ENCODE measurements at places on chromosomes 1 and 21.

DNA sequence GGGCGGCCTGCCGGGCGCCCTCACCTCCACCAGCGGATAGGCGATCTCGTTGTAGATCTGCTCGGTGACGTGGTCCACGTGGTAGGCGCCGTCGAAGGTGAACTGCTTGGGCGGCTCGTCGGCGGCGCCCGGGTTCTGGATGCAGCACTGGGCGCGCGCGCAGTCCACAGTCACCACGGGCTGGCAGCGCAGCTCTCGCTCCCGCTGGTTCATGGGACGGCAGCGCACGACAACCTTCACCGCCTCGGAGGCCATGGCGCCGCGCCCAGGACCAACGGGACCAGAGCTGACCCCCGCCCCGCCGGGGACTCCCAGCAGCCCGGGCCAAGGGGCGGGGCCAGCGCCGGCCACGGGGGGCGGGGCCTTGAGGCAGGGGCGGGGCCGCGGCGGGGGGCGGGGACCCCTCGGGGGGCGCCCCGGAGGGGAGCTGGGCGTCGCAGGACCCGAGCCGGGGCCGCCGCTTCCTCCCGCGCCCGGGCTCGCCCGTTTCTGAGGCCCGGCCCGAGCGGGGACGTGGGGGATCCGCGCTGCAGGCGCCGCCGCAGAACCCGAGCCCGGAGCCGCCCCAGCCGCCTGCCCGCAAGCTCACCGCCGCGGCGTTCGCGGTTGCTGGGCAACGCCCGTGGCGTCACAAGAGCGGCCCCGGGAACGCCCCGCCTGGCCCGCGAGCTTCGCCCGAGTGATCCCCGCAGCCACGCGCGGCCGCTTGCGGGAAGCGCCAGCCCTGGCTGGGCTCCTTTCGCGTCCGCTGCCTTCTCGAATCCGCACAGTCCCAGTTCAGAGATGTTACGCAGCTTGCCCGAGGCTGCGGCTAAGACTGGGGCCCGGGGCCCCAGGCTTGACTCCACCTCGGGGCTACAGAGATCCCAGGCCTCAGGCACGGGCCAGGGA is at the start of gene KIF17:
KIF17 (minus strand) TSS at position 556 of the 891 bp plus-strand sequence; CDS start at position 255, 301 bp downstream.
- DNase-seq: no peak

DNA sequence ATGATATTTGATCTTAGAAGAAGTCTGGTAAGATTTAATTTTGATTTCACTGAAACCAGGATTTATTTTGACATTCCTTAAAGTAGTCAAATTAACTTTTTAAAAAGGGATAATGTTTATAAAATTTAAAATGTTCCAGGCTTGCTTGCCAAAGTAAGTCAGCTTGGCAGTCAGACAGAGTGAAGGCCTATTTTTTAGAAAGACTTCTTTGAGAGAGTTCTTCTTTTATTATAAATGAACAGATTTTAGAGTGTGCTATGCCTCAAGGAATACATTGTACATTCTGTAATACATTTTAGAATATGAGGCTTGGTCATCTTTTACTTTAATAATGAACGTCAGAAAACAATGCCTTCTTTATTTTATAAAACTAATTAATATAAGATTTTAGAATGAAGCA is 138.7 kb downstream of the DISP1 start:
- no peak for DNase-seq

DNA sequence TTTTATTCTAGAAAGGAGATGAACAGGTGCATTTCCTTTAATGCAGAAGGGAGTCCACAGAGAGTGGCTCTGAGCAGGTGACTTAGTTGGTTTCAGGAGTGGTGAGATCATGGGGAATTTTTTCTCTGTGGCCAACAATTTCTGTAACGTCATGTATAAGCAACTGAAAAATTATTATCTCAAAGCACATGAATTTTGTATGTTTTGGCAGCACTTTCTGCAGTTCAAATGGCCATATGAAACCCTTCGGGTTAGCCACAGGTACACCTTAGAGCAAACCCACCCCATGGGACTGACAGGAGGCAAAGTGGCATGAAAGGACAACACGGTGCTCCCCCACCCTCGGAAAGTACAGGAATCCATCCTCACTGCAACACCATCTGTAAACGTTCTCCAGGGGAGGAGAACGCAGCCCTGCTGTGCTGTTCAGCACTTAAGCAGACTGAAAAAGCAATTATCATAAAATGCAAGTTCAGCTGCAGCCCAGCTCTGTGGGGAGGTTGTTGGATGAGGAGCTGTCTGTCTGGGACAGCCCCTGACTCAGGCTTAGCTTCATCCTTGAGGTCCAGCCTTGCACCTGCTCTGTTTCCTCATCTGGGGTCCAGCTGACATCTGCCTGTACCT is 55.8 kb upstream of the CLDN14 start:
- no peak for DNase-seq

- DNase-seq: no peak
Measured at GRCh38 chr21:29378832-29379231, 80.1 kb downstream of the BACH1 start.

GRCh38 chr1:35178874-35179380 is 14.0 kb downstream of the SFPQ start:
- DNase-seq: no peak

GRCh38 chr21:32303385-32303784 is 4.7 kb downstream of the MRAP start:
- DNase-seq: no peak

DNA sequence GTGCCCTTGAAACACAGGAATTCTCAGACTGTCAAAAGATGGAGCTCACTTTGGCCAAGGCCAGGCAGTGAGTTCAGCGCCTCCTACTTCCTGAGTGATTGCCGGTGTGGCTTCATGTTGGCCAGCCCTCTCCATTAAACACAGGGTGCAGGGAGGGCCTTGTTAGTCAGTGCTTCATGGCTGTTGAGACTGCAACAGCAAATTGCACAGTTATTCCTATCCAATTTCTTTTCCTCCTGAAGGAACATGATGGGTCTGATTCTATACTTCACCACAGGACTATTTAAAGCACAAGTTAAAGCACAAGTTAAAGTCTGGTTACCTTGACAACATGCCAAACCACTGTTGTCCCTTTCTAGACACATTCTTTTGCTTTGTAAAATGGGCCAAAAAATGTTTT is 156.6 kb downstream of the SIPA1L2 start:
- DNase-seq: no peak

DNA sequence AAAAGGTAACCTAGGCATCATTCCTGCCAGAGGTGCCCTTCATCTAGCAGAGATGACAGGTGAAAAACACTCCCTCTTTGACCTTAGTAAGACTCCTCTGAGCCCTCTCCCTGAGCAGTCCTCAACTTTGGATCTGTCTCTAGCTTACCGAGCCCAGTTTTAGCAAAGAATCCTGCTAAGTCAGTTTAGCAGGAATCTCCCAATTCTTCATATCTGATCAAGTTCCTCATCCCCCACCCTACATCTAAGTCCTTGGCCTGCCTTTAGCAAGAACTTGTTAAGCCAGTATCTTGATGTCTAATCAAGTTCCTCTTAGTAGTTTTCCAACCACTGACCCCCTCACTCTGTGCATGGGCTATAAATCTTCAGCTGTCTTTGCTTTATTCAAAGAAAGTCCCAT is 235.6 kb downstream of the OMA1 start:
- DNase-seq: no peak

DNA sequence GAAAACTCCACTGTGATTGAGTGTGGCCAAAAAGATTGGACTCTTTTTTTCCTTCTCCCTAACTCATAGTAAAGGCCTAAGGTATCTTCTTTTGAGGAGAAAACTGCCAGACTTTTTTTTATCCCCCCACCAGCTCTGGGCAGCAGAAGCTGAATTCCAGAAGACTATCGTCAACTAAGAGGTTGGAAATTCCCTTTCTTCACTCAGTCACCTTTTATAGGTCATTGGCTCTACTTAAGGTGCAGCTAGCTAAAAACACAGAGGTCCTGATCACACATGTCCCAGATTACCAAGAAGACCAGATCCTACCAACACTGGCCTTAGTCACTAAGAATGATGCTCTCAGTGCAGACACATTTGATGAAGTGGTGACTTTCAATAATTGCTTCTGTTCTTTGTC is 1441.2 kb downstream of the PLA2G4A start:
- no peak for DNase-seq

DNA sequence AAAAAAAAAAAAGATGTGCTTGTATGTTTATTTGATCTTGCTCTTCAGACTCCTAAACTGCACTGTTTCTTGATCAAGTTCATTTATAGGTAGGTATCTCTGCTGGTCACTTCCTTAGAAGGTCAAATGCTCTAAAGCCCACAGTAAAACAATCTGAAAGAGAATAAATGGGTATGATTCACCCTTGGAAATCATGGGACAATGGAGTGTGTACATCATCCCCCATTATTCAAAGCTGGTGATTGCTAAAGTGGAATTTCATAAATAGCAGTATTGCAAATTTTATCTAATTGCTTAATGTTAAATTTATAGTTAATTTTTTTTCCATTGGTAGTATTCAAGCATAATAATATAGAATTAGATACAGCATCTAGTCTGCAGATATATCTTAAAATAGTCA is 53.4 kb downstream of the MIER1 start:
- no peak for DNase-seq
